NCI-H187 (cell line): ENCODE measurements at places on chromosomes 7 and 10.

- no peak for DNase-seq
These were observed 74.5 kb downstream of the BMPER start for GRCh38 chr7:33979807-33980355.

DNA sequence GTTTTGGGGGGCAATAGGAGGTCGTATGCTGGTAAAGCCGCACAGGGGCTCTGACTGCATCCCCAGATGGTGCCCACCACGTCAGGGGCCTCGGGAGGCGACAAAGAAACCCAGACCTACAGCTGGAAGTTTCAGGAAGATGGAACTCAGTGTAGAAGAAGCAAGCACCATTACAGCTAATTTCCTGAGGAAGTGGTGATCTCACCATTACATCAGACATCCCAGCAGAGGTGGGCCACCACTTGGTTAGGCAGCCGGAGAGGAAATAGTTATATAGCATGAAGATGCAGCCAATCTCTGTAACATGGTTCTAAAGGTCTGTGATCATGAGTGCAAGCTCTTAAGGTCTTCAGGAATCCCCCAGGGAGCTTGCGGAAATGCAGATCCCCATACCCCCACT, 127.3 kb upstream of the PCBD1 start:
- DNase-seq = no peak

DNA sequence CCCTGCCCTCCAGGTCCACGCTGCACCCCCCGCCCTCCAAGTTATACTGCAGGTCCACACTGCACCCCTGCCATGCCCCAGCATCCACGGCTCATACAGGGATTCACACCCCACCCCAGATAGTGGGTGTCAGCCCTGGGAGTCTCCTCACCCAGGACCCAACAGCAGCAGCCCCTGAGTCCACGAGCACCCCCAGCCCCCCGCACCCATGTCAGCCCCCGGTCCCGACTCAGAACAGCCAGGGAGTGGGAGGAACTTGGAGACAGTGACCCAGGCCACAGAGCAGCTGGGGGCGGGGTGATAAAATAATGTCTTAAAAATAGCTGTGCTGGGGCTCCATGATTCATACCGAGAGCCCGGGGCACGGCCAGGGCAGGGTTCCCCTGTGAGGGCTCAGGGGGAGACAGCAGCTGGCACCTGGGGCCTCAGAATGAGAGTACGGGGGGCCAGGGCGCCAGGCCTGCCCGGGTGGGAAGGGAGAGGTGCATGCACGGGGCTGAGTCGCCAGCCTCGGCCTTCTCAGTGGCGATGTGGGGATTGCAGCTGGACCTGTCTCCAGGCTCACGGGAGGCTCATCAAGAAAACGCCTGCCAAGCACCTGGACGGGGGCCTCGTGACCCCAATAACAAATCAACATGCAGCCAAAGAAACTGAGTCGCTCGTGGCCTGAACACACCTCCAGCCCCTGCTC, 29.8 kb downstream of the ADAP1 start:
- DNase-seq = no peak

DNA sequence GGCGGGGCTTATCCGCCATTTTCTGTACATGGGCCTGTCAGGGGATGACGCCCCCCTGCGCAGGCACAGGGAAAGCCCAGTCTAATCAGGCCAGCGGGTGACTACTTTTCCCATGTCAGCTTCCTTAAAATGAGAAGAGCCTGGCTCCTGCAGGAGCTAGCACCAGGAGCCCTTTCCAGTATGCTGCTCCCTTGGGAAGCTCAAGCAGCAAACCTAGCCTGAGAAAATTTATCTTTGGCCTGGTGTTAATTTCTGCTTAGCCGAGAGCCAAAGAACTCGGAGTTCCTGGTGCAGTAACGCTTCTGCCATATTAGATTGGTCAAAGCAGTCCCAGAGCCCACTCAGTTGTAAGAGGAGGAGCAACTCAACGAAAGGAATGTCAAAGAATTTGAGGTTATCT, 239.0 kb upstream of the PHYHIPL start:
- DNase-seq = no peak
